ENCODE measurements at places on chromosomes 1 and 21. TPM values are rescaled to one million over a fixed set of nuclear protein-coding genes. Genes with fewer than 3 reads are reported as not detected.
A peak's percentile ranks its signal among the peaks of the same experiment; 100 is the strongest.

- no peak for ATAC-seq
These were observed 1.5 kb upstream of the ZMPSTE24 start for GRCh38 chr1:40256401-40257084.

DNA sequence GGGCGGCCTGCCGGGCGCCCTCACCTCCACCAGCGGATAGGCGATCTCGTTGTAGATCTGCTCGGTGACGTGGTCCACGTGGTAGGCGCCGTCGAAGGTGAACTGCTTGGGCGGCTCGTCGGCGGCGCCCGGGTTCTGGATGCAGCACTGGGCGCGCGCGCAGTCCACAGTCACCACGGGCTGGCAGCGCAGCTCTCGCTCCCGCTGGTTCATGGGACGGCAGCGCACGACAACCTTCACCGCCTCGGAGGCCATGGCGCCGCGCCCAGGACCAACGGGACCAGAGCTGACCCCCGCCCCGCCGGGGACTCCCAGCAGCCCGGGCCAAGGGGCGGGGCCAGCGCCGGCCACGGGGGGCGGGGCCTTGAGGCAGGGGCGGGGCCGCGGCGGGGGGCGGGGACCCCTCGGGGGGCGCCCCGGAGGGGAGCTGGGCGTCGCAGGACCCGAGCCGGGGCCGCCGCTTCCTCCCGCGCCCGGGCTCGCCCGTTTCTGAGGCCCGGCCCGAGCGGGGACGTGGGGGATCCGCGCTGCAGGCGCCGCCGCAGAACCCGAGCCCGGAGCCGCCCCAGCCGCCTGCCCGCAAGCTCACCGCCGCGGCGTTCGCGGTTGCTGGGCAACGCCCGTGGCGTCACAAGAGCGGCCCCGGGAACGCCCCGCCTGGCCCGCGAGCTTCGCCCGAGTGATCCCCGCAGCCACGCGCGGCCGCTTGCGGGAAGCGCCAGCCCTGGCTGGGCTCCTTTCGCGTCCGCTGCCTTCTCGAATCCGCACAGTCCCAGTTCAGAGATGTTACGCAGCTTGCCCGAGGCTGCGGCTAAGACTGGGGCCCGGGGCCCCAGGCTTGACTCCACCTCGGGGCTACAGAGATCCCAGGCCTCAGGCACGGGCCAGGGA, at the start of gene KIF17:
TSS of gene KIF17 (minus strand) at position 556 of the 891 bp plus-strand sequence. CDS start at position 255, 301 bp downstream.
- ATAC-seq, result peak; percentile 93

The TRIM62 gene
- 2.7 TPM for total RNA-seq

GRCh38 chr21:25895565-25896205, 160.9 kb downstream of the GABPA start:
- ATAC-seq, result peak; percentile 43

The INSRR gene
- 0.05 TPM for total RNA-seq

The TNNT2 gene
- total RNA-seq, result 4.1 TPM

The GJB4 gene
- 1.5 TPM for total RNA-seq

- no peak for ATAC-seq
These were observed 39.9 kb upstream of the TARBP1 start for GRCh38 chr1:234518876-234519275.

The ANGPTL1 gene
- total RNA-seq, result 1.4 TPM

The TMEM82 gene
- not detected for total RNA-seq

GRCh38 chr1:2791027-2791760, 10.3 kb downstream of the TTC34 start:
- ATAC-seq, result no peak

GRCh38 chr1:85867189-85867588, 159.0 kb upstream of the ZNHIT6 start:
- no peak for ATAC-seq

The PLPPR4 gene
- 33.6 TPM for total RNA-seq

DNA sequence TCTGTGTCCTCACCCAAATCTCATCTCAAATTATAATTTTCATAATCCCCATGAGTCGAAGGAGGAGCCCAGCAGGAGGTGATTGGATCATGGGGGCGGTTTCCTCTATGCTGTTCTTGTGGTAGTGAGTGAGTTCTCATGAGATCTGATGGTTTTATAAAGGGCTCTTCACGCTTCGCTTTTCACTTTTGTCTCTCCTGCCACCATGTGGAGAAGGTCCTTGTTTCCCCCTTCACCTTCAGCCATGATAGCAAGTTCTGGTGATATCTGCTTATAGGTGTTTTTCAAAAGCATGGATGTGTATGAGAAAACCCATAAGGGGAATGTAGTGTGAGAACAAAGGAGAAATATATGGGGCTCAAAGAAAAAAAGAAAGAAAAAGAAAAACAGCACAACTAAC, 405.9 kb upstream of the RGS18 start:
- no peak for ATAC-seq

- ATAC-seq, result peak; percentile 56
These were observed 11.1 kb upstream of the GJA5 start for GRCh38 chr1:147771226-147772125.

GRCh38 chr1:46793126-46793525, 5.7 kb upstream of the CYP4B1 start:
- ATAC-seq, result no peak

The TIAM1 gene
- total RNA-seq, result 1.6 TPM
